Ascending aorta (tissue), 2 donors: ENCODE measurements at places on chromosomes 7 and 10. TPM values are rescaled to one million over a fixed set of nuclear protein-coding genes. Genes with fewer than 3 reads are reported as not detected.

DNA sequence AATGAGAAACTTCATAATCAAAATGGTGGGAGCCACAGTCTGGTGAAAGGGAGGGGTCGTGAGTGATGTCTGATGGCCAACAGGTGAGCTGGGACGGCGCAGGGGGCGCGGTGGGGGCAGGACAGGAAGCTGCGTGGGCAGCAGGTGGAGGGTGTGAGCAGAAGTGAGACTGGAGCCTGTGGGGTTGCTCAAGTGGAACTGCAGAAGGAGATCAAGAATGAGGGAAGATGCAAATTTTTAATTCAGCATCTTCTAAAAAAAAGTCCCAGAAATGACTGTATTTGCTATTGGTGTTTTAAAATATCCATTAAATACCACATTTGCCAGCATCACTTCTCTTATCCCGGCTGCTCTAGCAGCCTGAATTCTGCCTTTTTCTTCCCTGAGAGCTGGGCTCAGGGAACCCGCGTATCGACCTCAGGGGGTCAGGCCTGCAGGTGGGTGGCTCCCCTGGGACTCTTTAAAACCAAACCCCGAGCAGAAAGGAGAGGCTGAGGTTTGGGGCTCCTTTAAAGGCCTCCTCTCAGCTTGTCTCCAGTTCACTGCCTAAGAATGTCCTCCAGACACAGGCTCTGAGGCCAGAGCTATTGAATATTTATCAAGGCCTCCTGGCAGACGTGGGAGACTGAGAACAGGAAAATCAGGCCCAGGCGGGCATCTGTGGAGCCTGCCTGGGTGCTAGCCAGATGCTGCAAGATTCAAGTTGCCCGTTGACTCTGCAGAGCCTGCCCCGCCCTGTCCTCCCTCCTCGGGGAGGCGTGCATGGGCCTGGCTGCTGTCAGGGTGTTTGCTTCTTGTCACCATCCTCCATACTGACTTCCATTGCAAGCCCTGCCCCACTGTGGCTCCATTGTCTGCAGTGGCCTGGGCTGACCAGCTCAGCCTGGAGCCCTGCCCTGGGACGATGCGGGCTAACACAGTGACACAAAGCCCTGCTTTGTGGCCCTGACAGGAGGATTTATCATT is 53.9 kb downstream of the SYPL1 start:
- DNase-seq: no peak
- H3K4me1 ChIP-seq: no peaks in the 10 kb centered on the region
- no peaks in the 10 kb centered on the region for H3K27me3 ChIP-seq
- H3K36me3 ChIP-seq: no peaks in the 10 kb centered on the region

- no peaks in the 10 kb centered on the region for H3K27me3 ChIP-seq
- H3K4me1 ChIP-seq: peaks cover 8% of the 10 kb centered on the region
- no peak overlapping the region for H3K27ac ChIP-seq
These were observed 80.1 kb downstream of the SVIL start for GRCh38 chr10:29554660-29555059.

GRCh38 chr7:77288676-77289320 is 89.2 kb upstream of the FGL2 start:
- H3K4me1 ChIP-seq: no peaks in the 10 kb centered on the region
- no peak overlapping the region for H3K4me3 ChIP-seq
- no peaks in the 10 kb centered on the region for H3K27me3 ChIP-seq
- no peak for DNase-seq

GRCh38 chr7:80609751-80610150 is 28.7 kb upstream of the CD36 start:
- no peak overlapping the region for H3K4me3 ChIP-seq
- no peaks in the 10 kb centered on the region for H3K36me3 ChIP-seq
- DNase-seq: no peak

- no peak for DNase-seq
- no peaks in the 10 kb centered on the region for H3K36me3 ChIP-seq
- no peaks in the 10 kb centered on the region for H3K27me3 ChIP-seq
- H3K4me3 ChIP-seq: no peak overlapping the region
- H3K27ac ChIP-seq: no peak overlapping the region
- H3K4me1 ChIP-seq: peaks cover 3% of the 10 kb centered on the region
These were observed 68.1 kb downstream of the PODXL start for GRCh38 chr7:131488361-131488760.

GRCh38 chr10:104332243-104333031 is 5.8 kb downstream of the ITPRIP start:
- DNase-seq: no peak
- H3K4me3 ChIP-seq: no peak overlapping the region
- peaks cover 6% of the 10 kb centered on the region for H3K36me3 ChIP-seq
- no peaks in the 10 kb centered on the region for H3K27me3 ChIP-seq

GRCh38 chr10:22856444-22857074 is 71.3 kb upstream of the ARMC3 start:
- DNase-seq: no peak
- H3K4me1 ChIP-seq: peaks cover 7% of the 10 kb centered on the region
- no peaks in the 10 kb centered on the region for H3K27me3 ChIP-seq
- H3K4me3 ChIP-seq: no peak overlapping the region

DNA sequence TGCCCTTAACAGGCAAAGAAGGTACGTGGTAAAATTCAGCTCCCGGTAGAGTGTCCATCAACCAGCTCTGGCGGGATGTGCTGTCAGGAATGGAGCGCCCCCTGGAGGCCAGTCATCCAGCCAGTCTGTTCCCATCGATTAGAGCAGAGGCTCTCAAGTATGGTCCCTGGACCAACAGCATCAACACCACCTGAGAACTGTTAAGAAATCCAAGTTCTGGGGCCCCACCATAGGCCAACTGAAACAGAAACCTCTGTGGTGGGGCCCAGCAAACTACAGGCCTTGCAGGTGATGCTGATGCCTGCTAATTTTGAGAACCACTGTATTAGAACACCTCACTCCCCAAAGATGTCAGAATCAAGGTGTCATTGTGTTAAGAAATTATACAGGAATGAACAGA is 109.2 kb downstream of the DPY19L1 start:
- H3K4me3 ChIP-seq: no peak overlapping the region
- H3K27ac ChIP-seq: no peak overlapping the region
- H3K4me1 ChIP-seq: no peaks in the 10 kb centered on the region
- H3K27me3 ChIP-seq: no peaks in the 10 kb centered on the region
- DNase-seq: no peak
- no peaks in the 10 kb centered on the region for H3K36me3 ChIP-seq

DNA sequence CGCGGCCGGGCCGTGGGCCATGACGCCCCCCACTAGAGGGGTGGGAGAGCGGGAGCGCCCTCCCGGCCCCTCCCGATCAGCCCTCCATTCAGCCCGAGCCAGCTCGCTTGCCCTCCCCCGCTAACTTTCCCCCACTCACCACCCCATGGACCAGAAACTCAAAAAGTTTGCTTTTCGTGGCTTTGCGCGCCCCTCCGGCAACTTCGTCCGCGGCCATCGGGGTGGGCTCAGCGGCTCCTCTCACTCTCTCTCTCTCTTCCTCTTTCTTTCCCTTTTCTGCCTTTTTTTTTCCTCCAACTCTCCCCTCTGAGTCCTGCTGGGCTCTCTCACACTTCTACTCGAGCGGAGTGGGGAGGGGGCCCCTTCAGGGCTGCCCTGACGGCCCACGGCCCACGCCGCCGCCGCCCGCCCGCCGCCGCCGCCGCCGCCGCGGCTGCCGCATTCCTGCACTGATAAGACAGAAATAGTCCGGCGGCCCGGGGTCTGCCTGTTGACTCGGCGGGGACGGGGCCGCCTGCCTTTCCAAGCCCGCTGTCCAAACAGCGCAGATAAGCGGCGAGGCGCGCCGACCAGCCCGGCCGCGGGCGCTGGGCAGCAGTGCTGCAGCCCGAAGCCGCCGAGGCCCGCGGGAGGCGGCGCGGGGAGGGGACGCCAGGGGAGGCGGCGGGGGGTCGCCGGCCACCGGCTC is at the start of gene SMARCD3:
TSS of gene SMARCD3 (minus strand) at position 349 of the 688 bp plus-strand sequence. CDS start at position 217, 132 bp downstream.
- peak; percentile 86 for DNase-seq
- H3K27ac ChIP-seq: peak within 1 kb of the TSS; percentile 99
- H3K4me1 ChIP-seq: peaks cover 40% of the 10 kb centered on the region
- H3K36me3 ChIP-seq: no peaks in the 10 kb centered on the region

DNA sequence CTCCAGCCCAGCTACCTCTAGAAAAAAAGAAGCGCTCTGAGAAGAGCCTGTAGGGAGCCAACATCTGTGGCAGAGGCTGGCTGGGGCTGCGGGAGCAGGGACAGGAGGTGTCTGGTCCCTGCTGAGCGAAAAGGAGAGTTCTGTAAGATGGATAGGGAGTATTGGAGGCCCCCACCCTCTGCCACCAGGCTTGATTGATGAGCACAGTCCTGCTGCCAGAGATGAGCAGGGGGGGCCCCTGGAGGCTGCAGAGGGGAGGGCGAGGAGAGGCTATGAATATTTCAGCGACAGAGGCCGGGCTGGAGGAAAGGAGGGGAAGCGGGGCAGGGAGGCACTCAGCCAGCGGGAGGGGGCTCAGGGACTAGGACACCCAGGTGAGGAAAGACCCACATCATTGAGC is 44.5 kb upstream of the HSPB1 start:
- no peak overlapping the region for H3K27ac ChIP-seq
- no peak for DNase-seq
- H3K4me3 ChIP-seq: no peak overlapping the region
- H3K4me1 ChIP-seq: peaks cover 5% of the 10 kb centered on the region
- no peaks in the 10 kb centered on the region for H3K36me3 ChIP-seq

GRCh38 chr7:149854611-149855360 is 16.6 kb downstream of the ZNF862 start:
- no peak overlapping the region for H3K27ac ChIP-seq
- no peak overlapping the region for H3K4me3 ChIP-seq
- no peaks in the 10 kb centered on the region for H3K27me3 ChIP-seq
- peaks cover 35% of the 10 kb centered on the region for H3K36me3 ChIP-seq
- DNase-seq: no peak

DNA sequence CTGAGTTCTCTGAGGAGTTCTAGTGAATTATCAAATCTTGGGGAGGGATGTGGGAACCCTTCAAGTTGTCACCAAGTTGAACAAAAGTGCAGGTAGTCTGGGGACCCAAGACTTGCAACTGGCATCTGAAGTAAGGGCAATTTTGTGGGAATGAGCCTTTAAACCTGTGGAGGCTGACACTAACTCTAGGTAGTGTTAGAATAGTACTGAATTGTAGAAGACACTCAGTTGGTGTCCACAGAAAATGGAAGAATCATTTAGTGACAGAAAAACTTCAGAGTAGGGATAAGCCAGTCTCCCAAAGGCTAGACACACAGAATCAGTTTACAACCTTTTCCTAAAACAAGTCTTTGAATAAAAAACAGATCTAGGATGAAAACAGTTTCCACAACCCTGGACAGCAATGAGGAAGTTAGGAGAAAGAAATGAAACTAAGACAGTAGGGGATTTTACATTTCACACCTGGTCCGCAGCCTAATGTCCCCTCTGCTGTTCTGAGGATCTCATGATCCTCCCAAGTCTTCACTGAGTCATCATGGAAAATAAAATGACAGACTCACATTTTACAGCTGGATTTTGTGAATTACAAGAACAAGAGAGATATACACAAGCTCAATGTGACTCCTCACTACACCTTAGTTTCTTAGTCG is 23.0 kb upstream of the ING3 start:
- no peak overlapping the region for H3K4me3 ChIP-seq
- H3K27me3 ChIP-seq: no peaks in the 10 kb centered on the region
- H3K4me1 ChIP-seq: no peaks in the 10 kb centered on the region
- DNase-seq: no peak
- H3K27ac ChIP-seq: no peak overlapping the region
- H3K36me3 ChIP-seq: no peaks in the 10 kb centered on the region

DNA sequence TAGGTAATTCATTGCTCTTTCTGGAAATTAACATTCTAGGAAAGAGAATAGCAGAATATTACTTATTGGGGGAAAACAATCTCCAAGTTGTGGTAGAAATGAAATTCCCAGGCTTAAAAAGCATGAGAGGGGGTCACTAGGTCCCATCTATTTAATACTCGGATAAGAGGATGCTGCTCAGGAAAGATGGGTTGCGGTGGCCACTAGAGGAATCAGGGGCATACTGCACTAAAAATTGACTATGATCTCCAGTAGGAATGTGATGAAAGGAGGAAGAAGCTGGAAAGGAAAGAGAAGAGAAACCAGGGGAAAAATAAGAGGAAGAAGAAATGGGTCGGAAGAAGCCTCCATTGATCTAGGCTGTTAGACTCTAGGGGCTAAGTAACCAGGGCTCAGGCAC is 192.8 kb downstream of the GPAM start:
- H3K27me3 ChIP-seq: no peaks in the 10 kb centered on the region
- H3K4me1 ChIP-seq: no peaks in the 10 kb centered on the region
- no peak for DNase-seq
- H3K36me3 ChIP-seq: no peaks in the 10 kb centered on the region
- H3K4me3 ChIP-seq: no peak overlapping the region
- no peak overlapping the region for H3K27ac ChIP-seq

DNA sequence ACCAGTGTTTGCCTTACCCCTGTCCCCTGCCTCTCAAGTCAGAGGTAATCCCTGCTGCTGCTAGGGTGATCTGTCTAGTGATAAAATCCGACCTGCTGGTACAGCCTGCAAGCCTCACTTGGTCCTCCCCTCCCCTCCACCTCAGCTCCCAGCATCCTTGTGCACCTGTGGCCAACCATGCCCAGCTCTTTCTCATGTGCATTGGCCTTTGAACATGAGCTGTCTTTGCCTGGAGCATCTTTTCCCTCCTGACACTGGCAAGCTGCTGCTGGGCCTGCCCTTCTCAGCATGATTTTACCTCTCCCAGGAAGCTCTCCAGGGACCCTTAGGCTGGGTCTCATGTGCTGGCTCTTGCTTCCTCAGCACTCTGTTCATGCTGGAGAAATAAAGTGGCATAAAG is 51.3 kb upstream of the CXCL12 start:
- no peak overlapping the region for H3K4me3 ChIP-seq
- H3K4me1 ChIP-seq: no peaks in the 10 kb centered on the region
- no peak for DNase-seq
- no peaks in the 10 kb centered on the region for H3K27me3 ChIP-seq
- no peaks in the 10 kb centered on the region for H3K36me3 ChIP-seq

GRCh38 chr10:17213646-17214349 is 12.3 kb upstream of the TRDMT1 start:
- H3K27me3 ChIP-seq: no peaks in the 10 kb centered on the region
- H3K36me3 ChIP-seq: no peaks in the 10 kb centered on the region
- no peak overlapping the region for H3K4me3 ChIP-seq
- H3K4me1 ChIP-seq: peaks cover 52% of the 10 kb centered on the region
- no peak for DNase-seq
- H3K27ac ChIP-seq: peak overlapping the region; percentile 89

- no peak for DNase-seq
- no peaks in the 10 kb centered on the region for H3K36me3 ChIP-seq
- H3K4me3 ChIP-seq: no peak overlapping the region
- no peak overlapping the region for H3K27ac ChIP-seq
- no peaks in the 10 kb centered on the region for H3K27me3 ChIP-seq
- no peaks in the 10 kb centered on the region for H3K4me1 ChIP-seq
These were observed 487.7 kb downstream of the TYW1 start for GRCh38 chr7:67484244-67484751.

The PRTFDC1 gene
- 3.6 TPM for total RNA-seq

The IL15RA gene
- 24.8 TPM for total RNA-seq

The POU6F2 gene
- not detected for total RNA-seq

The OGDHL gene
- total RNA-seq: not detected

The LGI1 gene
- not detected for total RNA-seq

The LRRC17 gene
- total RNA-seq: 10.5 TPM

The MET gene
- total RNA-seq: 29.5 TPM
